Esophagus squamous epithelium (tissue), 5 donors: ENCODE measurements at places on chromosomes 1 and 21.
A peak's percentile ranks its signal among the peaks of the same experiment; 100 is the strongest.

DNA sequence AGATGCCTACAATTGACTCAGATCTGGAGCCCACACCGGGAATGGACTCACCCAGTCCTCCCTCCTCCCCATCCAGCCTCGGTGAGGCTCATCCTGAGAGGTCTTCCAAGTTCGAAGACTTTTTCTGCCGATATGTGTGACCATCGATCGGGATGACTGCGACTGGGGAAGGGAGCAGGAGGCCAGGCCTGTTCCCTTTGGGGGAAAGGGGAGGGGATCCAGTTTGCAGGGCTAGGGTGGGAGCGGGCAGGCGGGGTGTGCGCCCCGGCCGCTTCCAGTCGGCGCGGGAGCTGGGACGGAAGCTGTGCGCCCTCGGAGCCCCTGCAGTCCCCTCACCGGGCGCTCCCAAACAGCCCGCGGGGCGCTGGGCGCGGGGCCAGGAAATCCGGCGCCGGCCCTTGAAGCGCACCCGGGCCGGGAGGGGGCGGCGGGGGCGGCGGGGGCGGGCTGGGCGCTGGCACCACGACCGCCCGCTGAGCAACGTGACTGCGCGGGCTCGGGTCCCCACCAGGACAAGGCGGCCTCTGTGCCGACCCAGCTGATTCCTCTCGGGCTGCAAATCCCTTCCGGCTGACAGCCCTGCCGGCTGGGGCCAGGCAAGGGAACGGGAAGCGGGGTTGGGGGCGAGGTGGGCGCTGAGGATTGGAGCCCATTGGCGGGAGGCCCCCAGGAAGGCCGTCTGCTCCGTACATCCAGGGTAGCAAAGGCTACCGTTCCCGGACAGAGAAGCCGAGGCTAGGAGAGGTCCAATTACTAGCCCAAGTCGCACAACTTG is 103.9 kb downstream of the EBNA1BP2 start:
- peak overlapping the region; percentile 59 for H3K27ac ChIP-seq
- no peaks in the 10 kb centered on the region for H3K27me3 ChIP-seq
- peaks cover 27% of the 10 kb centered on the region for H3K4me1 ChIP-seq
- no peak for DNase-seq

DNA sequence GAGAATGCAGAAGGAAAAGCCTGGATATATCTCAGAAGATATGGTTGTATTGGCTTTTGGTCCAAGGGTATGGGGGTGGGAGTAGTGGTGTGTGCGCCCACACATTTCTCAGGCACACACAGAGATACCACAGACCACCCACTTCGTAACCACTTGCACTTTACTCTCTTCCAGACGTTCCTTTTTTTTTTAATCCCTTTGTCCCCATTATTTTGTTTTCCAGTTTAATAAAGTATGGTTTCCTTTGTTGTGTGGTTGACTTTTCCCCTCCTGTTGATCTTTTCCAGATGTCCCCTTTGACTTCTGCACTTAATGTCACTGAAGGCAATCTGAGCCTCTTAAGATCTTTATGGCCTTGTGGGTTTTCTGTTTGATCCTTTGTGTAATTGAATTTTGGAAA is 10.5 kb upstream of the TARS2 start:
- peaks cover 8% of the 10 kb centered on the region for H3K36me3 ChIP-seq
- H3K4me1 ChIP-seq = peaks cover 49% of the 10 kb centered on the region
- no peak overlapping the region for H3K4me3 ChIP-seq
- H3K27ac ChIP-seq = peak overlapping the region; percentile 78

DNA sequence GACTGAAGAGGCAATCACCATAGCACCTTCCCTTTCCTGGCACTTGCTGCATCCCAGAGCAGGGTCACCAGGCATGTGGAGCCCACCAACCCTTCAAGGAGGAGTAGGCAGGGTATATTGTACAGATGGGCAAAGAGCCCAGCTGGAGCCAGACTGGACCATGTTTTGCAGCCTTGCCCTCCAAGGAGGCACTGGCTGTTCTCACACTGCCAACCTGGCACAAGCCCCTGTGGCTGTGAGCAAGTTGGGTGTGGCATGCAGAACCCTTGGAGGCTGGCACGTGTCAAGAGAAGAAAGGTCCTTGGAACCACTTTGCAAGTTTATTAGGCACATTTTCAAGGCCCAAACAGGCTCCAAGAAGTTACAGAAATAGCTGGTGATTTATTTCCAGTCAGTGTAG is 146.4 kb downstream of the FOXD2 start:
- H3K4me1 ChIP-seq = no peaks in the 10 kb centered on the region
- H3K4me3 ChIP-seq = no peak overlapping the region
- H3K27ac ChIP-seq = no peak overlapping the region
- no peaks in the 10 kb centered on the region for H3K36me3 ChIP-seq

DNA sequence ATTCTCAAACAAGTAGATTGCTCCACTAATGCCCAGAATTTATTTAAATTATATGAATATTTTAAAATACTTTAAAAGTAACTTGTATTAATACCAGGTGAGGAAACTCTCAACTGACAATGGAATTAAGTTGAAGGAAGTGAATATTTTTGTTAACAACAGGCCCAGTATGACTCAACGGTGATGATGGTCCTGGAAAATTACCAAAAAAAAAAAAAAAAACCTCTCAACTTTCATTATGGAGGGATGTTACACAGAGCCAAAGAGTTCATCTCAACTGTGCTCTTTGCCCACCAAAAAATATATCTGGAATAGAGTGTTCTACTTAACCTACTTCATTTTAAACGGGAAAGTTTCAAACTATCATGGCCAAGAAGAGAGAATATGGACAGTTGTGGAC is 28.3 kb downstream of the CFH start:
- DNase-seq = no peak
- H3K4me1 ChIP-seq = no peaks in the 10 kb centered on the region
- H3K36me3 ChIP-seq = no peaks in the 10 kb centered on the region

- no peaks in the 10 kb centered on the region for H3K36me3 ChIP-seq
- no peaks in the 10 kb centered on the region for H3K4me1 ChIP-seq
- DNase-seq = no peak
- no peak overlapping the region for H3K27ac ChIP-seq
Observed at GRCh38 chr1:163267962-163268361, 53.8 kb upstream of the NUF2 start.

DNA sequence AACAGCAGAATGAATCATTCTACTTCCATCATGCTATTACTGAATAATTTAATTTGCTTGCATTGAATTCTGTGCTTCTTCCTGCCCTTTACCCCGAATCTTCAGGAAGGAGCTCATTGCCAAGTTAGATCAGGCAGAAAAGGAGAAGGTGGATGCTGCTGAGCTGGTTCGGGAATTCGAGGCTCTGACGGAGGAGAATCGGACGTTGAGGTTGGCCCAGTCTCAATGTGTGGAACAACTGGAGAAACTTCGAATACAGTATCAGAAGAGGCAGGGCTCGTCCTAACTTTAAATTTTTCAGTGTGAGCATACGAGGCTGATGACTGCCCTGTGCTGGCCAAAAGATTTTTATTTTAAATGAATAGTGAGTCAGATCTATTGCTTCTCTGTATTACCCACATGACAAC is 44.2 kb downstream of the MAP3K7CL start:
- H3K36me3 ChIP-seq = no peaks in the 10 kb centered on the region
- H3K27me3 ChIP-seq = no peaks in the 10 kb centered on the region
- no peak overlapping the region for H3K4me3 ChIP-seq
- H3K27ac ChIP-seq = no peak overlapping the region
- peaks cover 16% of the 10 kb centered on the region for H3K4me1 ChIP-seq

DNA sequence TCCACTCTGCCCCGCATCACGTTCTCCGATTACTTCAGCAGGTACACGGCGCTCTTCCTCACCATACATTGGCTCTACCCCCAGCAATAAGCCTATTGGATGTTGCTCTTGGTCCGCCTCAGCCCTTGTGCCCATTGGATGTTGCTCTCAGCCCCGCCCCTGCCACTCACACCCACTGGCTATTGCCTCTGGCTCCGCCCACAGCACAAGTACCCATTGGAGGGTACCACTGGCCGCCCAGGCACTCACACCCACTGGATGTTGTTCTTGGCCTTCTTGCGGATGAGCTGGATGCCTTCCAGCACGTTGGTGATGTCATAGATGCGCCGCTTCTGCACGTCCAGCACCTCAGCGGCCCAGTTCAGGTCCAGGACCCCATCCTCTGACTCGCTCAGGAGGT is 9.4 kb downstream of the E2F2 start:
- no peaks in the 10 kb centered on the region for H3K27me3 ChIP-seq
- no peaks in the 10 kb centered on the region for H3K36me3 ChIP-seq
- no peak for DNase-seq
- no peak overlapping the region for H3K4me3 ChIP-seq
- H3K4me1 ChIP-seq = peaks cover 29% of the 10 kb centered on the region
